ENCODE measurements at places on chromosomes 6 and 20.

DNA sequence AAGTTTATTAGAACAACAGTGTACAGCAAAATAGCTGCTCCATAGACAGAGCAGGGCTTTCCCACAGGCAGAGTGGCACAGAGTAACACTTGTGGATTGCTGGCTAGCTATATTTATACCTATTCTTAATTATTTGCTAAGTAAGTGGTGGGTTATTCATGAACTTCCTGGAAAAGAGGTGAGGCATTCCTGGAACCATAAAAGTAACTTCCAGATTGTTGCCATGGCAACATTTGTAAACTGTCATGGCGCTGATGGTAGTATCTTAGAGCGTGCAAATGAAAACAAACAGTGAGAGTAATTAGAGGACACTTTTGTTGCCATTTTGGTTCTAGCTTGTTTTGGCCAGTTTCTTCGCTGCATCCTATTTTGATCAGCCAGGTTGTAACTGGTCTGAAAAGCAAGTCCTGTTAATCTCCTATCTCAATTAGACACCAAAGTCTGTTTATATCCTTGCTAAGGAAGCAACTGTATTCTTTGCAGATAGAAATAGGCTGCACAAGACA is 23.9 kb downstream of the DEFB114 start:
- no peak for DNase-seq

DNA sequence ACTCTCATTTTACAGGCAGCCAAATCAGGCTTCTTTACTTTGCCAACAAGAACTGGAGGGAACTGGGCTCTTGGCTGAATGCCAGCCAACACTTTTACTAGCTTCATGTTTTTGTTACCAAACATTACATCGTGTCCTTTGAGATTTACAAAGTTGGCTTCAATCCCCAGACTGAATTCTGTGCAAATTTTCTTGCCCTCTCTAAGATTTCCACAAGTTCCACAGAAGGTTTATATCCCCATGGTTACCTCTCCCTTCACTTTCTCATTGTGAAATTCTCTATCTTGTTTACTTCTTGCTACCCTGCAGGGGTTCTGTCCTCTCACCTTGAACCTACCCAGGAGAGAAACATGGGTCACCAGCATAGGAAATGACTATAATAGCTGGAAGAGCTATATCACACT is 37.6 kb upstream of the PLCB1 start:
- no peak for DNase-seq

DNA sequence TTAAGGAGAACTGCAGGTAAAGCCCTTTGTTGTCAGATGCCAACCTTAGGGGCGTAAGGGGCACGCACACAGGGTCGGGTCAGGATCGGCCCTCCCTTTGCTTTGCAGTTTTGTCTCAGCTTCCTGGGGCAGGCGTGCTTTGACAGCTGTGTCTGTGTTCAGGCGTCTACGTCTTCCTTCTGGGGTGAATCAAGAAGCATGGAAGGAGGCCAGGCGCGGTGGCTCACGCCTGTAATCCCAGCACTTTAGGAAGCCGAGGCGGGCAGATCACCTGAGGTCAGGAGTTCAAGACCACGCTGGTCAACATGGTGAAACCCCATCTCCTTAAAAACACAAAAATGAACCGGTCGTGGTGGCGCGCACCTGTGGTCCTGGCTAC is 1.3 kb downstream of the ZGPAT start:
- no peak for DNase-seq

- no peak for DNase-seq
Measured at GRCh38 chr20:52593654-52594053, 378.5 kb upstream of the TSHZ2 start.

- DNase-seq = no peak
Measured at GRCh38 chr20:56829788-56830385, 200.8 kb downstream of the TFAP2C start.

GRCh38 chr6:149108038-149108748 is 209.3 kb upstream of the TAB2 start:
- no peak for DNase-seq

GRCh38 chr6:70398783-70399728 is 14.3 kb upstream of the FAM135A start:
- no peak for DNase-seq

GRCh38 chr6:44169886-44170570 is 11.4 kb downstream of the CAPN11 start:
- no peak for DNase-seq

DNA sequence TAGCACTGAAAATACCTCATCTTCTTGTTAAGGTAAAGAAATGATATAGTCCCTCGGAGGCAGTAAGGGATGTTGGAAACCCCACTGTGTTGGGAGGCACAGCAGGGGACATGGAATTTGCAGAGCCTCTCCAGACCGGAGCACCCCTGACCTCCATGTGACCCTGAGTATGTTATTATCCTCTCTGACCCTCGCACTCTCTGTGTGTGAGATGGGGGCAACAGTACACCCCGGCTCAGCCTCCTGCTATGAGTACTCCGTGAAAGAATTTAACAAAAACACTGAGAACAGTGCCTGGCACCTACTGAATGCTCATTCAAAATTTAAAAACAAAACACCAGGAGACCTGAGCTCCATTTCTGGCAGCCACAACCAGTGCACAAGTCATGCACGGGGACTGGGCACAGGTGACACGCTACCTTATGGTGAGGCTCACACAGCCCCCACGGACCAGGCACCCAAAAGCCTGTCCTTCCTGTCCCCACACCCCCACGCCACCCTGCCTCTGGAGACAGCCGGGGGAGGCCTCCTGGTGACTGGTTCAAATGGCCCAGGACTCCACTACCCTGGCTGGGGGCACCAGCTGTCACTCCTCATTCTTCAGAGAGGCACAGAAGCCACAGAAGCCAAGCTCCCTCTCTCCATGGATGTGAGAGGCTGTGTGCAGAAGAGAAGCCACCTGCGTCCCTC is 6.1 kb downstream of the NINL start:
- no peak for DNase-seq

GRCh38 chr6:125714441-125715090 is 34.9 kb upstream of the HEY2 start:
- DNase-seq = no peak

DNA sequence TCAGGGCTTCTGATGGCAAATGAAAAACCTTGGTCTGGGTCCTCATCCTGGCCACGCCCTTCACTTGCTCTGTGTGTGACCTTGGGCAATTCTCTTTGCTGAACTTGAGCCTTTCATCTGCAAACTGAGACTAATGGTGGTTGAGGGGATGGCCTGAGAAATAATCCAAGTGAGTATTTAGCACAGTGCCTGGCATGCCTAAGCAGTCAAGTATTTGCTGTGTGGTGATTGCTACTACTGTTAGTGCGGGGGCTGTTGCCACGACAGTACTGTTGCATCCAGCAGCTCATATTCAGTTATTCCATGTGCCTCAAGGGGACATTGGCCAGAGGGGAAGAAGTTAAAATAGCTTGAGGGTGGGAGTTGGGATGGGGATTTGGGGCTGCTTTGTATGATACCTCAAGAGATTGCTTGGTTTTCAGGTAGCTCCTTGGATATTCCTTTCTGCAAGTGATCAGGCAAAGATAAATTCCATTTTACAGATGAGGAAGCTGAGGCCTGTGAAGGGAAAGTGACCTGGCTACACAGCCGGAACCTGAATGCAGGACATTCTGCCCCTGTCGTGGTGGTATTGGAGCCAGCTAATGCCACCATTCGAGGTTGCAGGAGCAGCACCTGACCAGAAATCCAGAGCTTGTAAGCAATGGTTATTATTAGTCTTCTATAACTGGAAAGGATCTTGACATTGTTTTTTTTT is 45.1 kb upstream of the EPB41L1 start:
- DNase-seq = no peak

GRCh38 chr6:104472021-104472901 is 387.5 kb downstream of the HACE1 start:
- DNase-seq = no peak

DNA sequence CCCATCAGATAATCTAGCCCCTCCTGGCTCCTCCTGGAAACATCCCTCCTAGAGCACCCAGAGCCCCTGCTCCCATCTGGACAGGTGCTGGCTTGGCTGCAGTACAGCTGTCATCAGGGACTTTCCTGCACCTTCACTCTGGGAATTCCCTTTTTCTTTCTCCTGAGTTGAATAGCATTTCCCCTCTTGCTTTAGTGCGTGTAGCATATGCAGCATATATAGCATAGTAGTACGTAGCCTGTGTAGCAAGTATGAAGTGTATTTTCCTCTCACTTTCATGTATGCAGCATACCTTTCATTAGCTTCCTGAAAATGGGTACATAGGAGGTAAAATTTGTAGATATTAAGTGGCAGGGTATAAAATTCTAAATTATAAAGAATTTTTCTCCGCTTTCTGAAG is 352.9 kb downstream of the ESR1 start:
- DNase-seq = peak; percentile 72

DNA sequence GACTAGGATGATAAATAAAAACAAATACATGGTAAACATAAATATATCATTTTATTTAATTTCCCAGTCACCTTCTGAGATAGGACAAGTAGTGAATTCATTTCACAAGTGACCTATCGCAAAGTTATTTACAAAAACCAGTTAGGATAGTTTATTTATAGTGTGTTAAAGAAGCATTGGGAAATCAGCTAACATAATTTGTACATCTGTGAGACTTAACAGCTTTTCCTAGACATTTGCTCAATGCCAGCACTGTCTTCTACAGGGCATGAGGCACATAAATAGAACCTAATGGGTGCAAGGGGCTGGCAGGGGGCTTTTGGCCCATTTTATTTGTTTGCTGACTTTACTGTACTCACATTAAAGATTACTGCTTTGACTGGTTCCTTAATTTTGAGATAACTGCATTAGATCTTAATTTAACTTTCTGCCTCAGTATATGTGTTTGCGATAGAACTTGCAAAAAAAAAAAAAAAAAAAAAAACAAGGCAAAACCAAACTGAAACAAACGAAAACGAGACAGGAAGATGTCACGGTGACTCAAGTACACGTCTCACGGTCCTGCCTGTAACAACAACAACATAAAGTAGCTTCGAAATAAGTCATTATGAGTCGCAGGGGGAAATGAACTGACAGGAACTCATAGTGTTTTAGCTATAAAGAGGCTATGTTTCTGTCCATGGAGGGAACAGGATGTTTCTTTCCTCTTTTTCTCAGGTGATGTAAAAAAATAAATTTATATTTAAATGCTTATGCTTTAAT is 133.7 kb upstream of the GMDS start:
- DNase-seq = peak; percentile 37

DNA sequence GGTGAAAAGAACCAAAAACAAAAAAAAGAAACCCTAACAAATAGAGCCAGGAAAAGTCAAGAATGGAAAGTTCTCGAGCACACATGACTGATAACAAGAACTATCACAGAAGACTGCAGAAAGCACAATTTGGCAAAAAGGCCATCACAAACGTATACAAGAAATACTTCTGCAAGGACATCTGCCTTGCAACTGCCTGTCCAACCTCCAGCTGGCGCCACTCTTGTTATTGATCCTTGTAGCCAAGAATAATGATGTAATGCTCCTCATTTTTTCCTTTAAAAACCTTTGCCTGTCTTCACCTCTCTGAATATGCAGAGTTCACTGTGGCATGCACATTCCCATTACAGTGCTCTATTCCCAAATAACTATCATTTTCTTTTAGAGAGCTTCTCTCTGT is 87.9 kb upstream of the BMP5 start:
- DNase-seq = no peak

DNA sequence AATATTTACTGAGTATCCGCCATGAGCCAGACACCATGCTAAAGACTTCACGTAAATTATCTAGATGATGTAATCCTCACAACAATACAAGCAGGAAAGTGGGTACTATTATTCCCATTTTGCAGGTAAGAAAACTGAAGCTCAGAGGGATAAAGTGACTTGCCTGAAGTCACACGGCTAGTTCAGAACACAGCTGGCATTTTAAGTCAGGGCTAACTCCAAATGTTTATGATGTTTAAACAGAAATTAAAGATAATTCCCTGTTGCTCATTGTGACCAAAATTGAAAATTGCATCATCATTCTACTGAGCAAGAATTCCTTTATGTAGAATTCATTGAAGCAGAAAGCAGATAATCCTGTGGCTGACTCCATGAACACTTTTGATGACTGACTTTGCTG is 71.3 kb upstream of the STXBP5 start:
- no peak for DNase-seq

DNA sequence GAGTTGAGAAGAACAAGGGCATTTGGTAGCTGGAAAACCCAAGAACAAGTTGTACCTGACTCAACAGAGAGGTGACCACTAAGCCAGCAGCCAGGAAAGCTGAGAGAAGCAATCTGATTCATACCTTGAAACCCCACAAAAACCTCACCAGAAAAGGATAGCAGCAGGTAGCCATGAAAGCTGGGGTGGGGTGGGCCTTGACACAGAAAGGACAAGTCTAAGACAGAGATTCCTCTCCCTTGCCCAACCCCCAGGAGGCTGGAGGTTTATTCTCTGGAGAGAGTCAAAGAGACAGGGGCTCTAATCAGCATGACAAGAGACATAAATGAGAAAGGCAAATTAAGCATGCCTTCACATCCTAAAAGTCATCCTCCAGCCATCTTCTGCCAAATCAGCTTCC is 151.7 kb upstream of the DST start:
- no peak for DNase-seq

DNA sequence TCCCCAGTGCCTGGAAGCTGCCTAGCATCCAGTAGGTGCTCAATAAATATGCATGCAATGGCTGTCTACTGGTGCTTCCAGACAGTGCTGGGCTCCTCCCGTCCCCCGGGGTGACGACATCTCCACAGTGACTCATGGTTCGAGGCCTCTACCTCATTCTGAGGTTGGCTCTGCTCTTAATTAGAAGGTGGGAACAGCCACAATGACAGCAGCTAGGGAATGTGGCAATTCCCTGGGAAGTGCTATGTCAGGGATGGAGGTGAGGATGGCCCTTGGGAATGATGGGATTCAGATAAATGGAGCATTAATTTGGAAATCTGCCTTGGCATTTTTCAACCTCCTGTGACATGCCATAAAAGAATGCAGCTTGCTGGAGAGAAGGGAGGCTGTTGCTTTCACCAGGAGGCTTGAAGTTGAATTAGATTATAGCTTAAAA is 43.5 kb upstream of the NFATC2 start:
- no peak for DNase-seq

- DNase-seq = no peak
Measured at GRCh38 chr20:40754339-40754943, 65.4 kb upstream of the MAFB start.

- DNase-seq = no peak
Measured at GRCh38 chr6:2434912-2435311, 189.5 kb upstream of the GMDS start.

DNA sequence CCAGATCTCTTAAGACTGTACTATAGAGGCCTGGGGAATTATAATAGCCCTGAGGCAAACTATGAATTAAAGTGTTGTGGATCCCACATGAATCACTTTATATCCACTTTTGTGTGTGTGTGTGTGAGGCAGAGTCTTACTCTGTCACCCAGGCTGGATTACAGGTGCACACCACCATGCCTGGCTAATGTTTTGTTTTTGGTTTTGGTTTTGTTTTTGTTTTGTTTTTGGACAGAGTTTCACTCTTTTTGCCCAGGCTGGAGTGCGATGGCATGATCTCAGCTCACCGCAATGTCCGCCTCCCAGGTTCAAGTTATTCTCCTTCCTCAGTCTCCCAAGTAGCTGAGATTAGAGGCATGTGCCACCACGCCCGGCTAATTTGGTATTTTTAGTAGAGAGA is 32.2 kb upstream of the MICB start:
- no peak for DNase-seq

GRCh38 chr6:6834356-6835222 is 246.1 kb downstream of the LY86 start:
- DNase-seq = no peak

All from activated CD4-positive, alpha-beta T cell treated with anti-CD3 and anti-CD28 coated beads for 36 hours (primary cell).